ENCODE measurements at places on chromosomes 7 and 10.

DNA sequence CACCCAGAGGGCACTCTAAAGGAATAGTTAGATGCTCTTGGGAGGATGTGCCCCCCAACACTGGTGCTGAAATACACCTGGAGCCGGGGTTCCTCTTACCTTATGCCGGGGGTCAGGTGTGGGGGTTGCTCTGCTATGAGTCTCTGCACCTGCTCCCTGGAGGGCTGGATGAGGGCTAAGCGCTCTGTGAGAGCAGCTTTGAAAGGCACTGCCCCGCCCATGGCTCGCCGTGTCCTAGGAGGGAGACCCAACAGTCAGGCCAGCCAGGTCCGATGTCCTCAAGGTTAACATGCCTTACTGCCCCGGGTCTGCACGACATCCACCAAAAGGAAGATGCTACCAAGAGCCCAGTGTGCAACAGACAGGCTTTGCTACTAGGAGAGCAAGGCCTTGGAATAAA, 31.7 kb downstream of the PSPH start:
- no peak for DNase-seq

- no peak for DNase-seq
These were observed 262.0 kb downstream of the GLI3 start for GRCh38 chr7:41974870-41975557.

DNA sequence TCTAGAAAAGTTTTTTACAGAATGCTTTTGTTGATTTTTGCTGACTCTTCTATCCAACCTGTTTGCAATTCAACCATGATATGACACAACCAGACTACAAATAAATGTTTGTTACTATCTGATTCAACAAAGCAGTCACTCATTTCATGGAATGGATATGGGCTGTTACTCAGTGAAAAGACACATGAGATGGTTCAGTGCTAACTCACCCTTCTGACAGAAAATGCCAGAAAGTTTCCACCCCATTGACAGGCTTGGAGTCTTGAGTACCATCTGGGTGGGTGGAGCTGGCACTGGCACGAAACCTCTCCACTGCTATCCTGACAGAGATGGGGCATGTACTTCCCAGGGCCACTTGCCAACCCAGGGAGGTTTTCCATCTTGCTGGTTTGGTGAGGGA, 39.5 kb downstream of the RBM28 start:
- no peak for DNase-seq

DNA sequence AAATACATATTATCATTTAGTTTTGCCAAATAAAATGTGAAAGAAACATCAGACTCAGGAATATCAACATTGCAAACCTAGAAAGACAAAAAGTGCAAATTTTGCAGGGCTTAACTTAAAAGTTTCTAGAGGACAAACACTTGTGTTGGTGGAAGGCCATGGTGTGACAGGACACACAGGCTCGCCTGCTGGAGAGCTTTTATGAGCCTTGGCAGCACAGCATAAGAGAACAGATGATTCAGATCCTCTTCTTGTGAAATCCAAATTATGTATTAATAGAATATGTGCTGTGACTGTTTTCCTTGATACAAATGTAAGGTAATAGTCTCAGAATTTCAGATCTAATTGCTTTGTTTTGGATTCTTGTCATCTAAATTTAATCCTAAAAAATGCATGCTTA, 72.9 kb upstream of the ABCB5 start:
- DNase-seq = no peak

GRCh38 chr10:102537367-102537766, 33.6 kb downstream of the SUFU start:
- no peak for DNase-seq

GRCh38 chr10:113732160-113732881, 19.2 kb upstream of the PLEKHS1 start:
- no peak for DNase-seq

DNA sequence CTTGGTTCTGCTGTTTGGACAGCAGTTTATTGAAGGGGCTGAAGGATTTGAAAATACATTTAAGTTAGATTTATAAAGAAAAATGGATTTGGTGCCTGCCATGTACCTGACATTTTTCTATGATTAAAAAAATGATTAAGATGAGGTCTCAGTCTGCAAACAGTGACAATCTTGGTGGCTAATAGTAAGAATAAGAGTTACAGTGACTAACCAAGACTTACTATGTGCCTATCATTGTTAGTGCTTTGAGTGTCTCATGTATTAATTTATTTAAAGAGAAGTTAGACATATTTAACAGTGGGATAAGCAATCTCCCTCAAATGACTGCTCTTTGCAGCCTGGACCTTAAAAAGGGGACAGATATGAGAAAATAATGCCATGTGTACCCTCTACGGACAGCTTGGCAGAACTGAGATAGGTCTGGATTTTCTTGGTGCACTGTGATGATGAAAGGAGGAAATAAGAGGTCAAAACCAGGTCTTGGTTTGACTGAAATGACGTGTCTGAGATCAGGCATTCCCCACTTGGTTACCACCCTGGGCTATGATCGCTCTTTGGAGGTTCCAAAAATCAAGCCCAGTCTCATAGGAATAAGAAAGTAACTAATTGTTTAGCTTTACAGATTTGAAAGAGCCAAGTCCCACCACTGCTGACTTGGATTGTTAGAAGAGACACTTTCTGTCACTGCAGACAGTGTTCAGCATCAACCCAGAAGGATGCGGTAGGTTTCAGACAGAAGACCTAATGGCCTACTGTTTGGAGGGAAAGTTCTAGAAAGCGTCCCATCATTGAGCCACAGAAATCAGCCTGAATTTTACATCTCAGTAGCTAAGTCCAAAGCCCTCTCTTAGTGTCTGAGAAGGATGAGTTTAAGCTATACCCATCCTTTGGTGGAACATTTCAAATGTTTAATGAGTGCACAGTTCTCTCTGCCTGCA, 2.1 kb downstream of the CASP7 start:
- DNase-seq = no peak

- no peak for DNase-seq
These were observed 294.4 kb upstream of the MYO3A start for GRCh38 chr10:25639646-25640045.

DNA sequence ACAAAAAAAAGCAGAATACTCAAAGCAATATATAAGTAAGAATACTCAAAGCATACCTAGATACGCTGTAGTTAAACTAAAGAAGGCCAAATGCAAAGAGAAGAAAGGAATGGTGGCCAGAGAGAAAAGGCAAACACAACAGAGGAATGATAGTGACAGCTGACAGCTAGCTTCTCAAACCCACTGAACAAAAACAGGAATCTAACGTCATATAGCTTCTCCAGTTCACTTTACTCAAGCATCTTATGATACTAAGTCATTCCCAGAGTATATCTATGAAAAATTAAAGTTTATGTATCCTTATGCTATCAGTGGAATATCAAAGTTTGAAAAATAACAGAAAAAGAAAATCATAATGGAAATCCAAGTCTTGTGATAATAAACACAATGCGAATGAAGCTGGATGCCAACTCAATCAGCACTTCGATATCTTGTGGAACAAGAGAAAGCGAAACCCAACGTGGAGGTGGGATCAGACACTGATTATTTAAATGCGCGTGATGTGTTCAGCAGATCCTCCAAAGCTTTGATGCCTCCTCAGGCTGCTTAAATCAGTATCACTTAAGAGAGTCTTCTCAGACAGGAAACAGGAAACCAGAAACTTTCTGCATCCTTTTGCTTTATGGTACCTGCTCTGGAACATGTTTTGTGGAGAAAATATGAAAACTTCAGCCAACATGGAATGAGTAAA, 102.8 kb downstream of the PIP4K2A start:
- no peak for DNase-seq

DNA sequence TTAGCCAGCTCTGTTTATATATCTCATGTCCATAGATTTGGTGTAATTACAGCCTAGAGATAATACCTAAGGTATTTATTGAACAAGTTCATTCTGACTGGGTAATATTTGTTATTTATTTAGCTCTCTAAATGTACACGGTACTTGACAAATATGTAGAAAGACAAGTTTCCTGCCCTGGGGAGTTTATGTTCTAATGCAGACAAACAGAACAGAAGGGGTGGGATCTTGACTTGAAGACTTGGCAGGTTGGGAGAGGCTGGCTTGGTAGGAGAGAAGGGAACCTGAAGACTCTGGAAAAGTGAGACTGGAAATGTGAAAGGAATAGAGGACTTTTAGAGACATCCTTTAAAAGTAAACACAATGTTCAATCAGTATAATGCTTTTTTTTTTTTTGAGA, 97.7 kb upstream of the CDK6 start:
- DNase-seq = no peak

- DNase-seq = no peak
These were observed 25.6 kb downstream of the BLVRA start for GRCh38 chr7:43784030-43784584.

DNA sequence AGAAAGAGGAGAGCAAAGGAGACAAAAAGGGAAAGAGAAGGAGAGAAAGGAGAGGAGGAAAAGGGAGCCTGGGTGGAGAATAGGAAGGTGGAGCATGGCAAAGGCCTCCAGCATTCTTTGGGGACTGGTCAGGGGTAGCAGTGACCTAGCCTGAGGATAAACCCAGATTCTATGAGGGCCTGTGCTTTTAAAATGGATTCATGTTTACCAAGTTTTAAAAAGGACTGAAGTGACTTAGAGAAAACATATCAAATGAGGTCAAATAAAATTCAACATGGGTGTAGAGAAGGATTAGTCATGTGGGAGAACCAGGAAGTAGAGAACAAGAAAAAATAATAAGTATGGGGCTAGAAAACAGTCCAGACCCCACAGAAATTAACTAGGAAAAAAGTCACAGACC, 20.7 kb downstream of the CREB3L2 start:
- DNase-seq = no peak

- peak; percentile 16 for DNase-seq
These were observed 137.3 kb downstream of the AGMO start for GRCh38 chr7:15424468-15424867.

DNA sequence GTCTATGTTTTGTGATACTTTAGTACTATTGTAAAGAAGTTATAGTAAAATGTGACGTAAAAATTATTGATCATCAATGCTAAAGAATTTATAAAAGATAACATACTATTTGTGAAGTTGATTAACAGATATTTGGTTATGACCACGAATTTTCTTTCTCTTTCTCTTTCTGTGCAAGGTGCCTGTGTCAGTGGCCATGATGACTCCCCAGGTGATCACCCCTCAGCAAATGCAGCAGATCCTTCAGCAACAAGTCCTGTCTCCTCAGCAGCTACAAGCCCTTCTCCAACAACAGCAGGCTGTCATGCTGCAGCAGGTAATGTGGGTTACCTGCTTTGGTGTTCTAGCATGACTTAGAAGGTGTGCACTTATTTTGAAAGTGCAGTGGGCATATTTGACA, 213.7 kb downstream of the FOXP2 start:
- DNase-seq = no peak

GRCh38 chr10:30036811-30037210, 22.6 kb downstream of the JCAD start:
- DNase-seq = no peak

- DNase-seq = no peak
These were observed 36.3 kb downstream of the SCART1 start for GRCh38 chr10:133489816-133490588.

DNA sequence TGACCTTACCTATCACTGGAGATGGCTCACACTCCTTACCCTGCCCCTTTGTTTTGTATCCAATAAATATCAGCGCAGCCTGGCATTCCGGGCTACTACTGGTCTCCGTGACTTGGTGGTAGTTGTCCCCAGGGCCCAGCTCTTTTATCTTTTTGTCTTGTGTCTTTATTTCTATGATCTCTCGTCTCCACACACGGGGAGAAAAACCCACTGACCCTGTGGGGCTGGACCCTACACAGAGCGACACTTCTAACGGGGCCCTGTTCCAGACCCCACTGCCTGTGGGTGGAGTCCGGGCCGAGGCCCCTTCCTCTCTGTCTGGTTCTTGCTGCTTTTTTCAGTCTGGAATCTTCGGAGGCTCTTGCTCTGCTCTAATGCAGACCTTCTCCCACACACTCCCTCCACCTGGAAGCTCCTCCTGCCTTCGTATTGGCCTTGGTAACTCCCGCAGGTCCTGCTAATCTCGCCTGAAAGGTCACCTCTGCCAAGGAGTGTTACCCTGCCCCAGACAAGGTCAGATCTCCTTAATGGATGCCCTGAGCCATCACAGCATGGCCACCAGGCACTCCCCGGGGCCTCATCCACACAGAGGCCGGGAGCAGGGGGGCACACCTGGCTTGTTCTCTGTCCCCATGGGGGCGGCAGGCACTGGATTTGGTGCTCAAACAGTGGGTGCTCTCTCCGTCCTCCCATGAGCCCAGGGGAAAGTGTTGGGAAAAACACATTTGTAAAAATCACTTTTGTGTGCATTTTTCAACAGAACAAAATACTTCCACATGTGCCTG, 531.7 kb downstream of the PTPRN2 start:
- no peak for DNase-seq

GRCh38 chr7:1377111-1377909, 82.0 kb downstream of the MICALL2 start:
- DNase-seq = no peak

DNA sequence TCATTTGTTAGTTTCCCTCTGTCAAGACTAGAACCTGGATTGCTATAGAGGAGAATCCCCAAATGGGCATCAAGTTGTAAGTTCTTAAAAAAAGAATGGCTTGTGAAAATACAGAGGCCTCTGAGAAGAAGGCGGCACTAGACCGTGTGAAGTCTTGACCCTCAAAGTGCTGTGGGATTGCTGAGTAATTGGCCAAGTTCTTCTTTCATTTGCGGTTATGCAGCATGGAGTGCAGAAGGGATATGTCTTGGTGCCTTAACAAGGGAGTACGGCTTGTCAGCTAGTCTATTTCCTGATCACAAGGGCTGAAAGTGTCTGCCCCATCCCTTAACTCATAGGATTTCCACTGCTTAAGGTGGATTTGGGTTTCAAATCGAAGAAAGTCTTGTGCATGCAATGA, 81.2 kb downstream of the MKX start:
- peak; percentile 24 for DNase-seq

DNA sequence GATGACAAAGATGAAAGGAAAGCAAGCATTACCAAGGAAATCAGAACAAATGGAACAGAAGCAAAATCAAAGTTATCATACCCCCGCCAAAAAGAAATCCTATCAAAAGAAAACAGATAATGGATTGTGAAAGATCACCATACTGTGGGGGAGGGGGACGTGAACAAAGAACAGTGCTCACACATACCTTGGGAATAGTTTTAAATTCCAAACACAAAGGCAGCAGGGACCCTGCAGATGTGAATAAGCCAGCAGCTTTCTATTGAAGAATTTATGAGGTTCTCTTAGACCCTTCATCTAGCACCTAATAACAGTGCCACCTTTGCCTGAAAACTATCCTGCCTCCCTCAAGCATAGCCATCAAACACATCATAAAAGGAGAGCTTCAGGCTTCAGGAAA, 94.0 kb downstream of the AKR1D1 start:
- DNase-seq = no peak

DNA sequence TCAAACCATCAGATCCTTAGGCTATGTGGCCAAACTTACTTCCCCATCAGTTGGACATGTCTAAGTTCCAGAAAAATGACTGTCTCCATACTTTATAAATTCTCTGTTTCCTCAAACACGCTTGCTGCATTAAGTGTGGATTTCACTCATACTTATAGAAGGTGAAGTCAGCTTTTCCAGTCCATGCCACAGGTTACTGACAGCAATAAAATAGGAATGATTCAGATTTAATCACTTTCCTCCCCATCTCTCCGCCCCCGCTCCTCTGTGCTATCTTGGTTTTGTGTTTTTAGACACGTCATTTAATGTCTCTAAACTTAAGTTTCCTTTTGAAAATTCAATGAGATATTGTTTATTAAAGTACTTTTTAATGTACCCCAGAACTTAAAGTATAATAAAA, 1098.0 kb upstream of the C7orf33 start:
- DNase-seq = peak; percentile 77

GRCh38 chr7:154627646-154628290, 375.2 kb downstream of the PAXIP1 start:
- peak; percentile 70 for DNase-seq

GRCh38 chr7:27143950-27144780, 684 bp upstream of the HOXA5 start:
- DNase-seq = no peak

- DNase-seq = peak; percentile 73
These were observed 42.7 kb downstream of the SPDYE5 start for GRCh38 chr7:75534727-75535307.

Measured in HT1080 (cell line).